NAMALWA (cell line): ENCODE measurements at places on chromosomes 1 and 21.

DNA sequence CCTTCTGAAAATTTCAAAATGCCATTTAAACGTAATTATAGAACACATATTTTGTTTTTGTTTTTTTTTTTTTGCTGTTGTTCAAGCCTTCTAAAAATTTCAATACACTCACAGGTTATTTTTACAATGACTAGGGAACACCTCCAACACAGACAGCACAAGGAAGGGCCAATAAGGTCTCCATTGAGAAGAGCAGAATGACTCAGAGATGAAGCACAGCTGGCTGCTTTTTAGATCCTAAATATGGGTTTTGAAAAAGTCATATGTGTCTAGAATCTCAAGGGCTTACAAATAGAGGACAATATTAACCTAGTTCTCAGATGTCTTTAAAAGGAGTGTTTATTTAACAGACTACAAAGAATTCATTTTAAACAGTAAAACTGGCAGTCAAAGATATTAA is 104.6 kb downstream of the NEGR1 start:
- DNase-seq: no peak

- DNase-seq: no peak
Measured at GRCh38 chr21:37974081-37974480, 57.8 kb upstream of the KCNJ6 start.

GRCh38 chr21:44764319-44765230 is 37.0 kb downstream of the UBE2G2 start:
- DNase-seq: no peak

- no peak for DNase-seq
Measured at GRCh38 chr1:5734996-5735395, 257.2 kb downstream of the NPHP4 start.

GRCh38 chr1:208127792-208128529 is 116.2 kb downstream of the PLXNA2 start:
- DNase-seq: no peak
